NCI-H1694 (cell line): ENCODE measurements at places on chromosomes 11 and 22.

DNA sequence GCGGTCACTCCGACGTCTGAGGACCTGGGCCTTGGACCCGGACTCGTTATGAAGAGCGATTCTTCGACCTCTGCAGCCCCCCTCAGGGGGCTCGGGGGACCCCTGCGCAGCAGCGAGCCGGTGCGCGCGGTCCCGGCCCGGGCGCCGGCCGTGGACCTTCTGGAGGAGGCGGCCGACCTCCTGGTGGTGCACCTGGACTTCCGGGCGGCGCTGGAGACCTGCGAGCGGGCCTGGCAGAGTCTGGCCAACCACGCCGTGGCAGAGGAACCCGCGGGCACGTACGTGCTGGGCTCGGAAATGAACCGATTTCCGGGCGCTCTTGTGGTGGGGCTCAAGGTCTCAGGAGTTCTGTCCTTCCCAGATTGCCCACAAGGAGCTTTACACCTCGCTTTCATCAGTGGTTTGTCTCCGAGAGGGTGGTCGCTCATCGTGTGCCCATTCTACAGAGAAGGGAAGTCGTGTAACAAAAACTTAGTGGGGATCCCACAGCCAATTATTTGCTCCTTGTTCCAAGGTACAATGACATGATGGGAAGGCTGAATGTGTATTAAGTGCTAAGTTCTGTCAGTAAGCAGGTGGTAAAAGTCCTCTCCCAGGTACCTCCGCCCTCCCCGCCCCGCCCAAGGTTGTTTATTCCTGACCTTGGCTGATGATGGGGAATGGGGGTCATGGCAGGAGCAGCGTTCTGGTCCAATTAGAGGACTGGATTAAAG lies 695 bp downstream of the PEX26 start:
- no peak for DNase-seq

- DNase-seq = no peak
Observed at GRCh38 chr11:94405062-94405833, 4.0 kb upstream of the GPR83 start.

GRCh38 chr22:33859311-33859710 lies 61.0 kb downstream of the LARGE1 start:
- no peak for DNase-seq

DNA sequence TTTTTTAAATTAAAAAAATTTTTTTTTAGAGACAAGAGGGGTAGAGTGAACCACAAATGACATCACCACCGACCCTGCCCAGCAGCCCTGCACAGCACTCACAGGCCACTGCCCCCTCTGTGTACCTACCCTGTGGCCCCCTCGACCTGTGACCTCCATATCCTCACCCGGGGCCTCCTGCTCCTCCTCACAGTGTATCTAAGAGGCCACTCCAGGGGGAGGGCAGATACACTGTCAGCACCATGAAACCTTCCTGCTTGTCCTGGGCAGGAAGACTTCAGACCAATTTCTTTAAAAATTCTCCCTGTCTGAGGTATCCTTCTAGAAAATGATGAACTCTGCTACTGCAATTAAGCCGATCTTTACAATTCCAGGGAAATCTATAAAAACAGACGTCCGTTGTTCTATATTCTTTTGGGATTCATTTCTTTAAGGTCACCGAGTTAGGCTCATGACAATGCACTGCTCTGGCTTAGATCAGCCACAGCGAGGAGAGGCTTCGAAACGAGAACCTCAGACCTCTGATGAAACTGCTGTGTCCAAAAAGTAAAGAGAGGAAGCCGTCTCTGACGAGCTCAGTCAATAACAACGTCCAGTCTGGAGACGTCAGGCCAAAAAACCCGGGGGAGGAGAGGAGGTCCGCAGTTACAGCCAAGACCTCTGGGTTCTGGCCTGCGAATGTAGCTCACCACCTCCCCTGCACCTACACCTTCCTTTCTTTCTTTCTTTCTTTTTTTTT lies 17.5 kb downstream of the NFAM1 start:
- DNase-seq = no peak

DNA sequence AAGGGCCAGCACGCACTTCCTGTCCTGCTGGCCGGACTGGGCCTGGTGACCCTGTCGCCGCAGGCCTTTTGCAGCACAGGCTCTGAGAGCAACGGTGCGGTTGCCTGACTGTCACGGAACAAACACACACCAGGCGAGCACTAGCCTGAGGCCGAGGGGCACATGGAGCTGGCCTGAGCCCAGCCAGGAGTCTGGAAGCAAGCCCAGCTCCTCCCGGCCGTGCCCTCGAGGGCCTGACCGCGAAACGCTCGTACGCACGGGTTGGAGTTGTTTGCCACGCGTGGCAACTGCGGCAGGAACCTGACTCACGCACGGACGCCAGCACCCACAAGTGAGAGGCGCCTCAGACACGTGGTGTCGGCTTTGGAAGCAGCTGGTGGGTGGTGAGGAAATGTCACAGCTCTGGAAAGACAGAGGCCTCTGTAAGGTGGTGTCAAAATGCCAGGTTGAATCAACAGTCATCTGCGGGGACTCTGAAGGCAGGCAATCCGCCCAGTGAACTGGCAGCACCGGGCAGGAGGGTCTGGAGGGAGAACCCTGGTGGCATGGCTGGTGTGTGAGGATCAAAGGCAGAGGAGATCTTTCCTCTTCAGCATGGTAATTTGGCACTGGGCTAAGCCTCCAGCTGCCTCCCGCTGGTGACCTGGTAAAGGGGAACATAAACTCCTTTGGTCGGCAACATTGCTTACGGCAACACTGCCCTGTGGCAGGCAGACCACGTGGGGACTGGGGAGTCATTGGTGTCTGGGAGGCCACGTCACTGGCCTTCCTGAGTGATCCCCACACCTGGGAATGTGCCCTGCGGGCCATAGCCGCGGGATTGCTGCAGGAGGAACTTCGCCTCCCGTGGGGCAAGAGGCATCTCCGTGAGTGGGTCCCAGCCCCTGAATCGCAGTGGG lies 15.3 kb upstream of the IL17REL start:
- peak; percentile 51 for DNase-seq

DNA sequence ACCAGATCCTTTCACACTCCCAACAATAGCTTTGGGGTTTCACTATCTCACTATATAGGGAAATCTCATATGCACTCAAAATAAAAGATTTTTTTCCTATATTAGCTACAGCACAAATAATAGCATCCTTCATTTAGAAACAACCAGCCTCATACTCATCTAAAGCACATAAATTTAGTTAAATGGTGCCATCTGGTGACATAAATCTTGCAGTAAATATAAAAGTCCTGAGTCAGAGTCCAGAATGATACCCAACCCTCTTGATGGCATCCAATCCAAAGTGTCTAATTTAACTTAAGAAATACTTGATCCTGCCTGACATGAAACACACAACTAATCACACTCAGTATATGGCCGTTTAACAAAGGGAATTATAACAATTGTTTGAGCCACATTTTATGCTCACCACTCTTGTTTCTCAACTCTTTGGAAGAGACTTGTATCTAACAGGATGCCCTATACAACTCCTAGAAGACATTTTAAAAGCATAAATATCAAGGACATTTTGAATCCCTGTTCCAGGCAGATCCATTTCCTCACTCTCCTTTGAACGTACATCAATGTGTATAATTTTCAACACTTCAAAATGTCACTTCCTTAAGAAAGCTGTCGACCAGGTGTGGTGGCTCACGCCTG lies 36.2 kb downstream of the DLG2 start:
- DNase-seq = no peak

GRCh38 chr11:39675171-39675570 lies 1784.3 kb downstream of the LRRC4C start:
- no peak for DNase-seq

- no peak for DNase-seq
Observed at GRCh38 chr11:32508780-32509179, 73.4 kb upstream of the WT1 start.

DNA sequence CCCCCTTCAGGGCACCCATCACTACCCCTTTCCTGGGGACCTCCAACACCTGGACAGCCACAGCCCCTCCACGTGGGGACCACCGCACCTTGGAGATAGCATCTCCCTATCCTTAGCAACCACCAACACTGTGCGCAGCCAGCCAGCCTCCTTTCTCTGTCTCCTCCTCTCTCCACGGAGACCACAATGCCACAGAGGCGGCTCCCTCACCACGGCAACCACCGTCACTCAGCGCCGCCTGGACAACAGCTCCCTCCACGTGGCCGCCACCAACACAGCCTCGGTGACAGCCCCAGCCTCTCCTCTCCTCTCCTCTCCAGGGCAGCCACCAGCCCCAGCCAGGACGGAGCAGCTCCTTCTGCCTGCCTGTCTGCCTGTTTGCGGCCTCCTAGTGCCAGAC lies 10.5 kb downstream of the ELFN2 start:
- DNase-seq = no peak

GRCh38 chr11:78560153-78560552 lies 14.5 kb downstream of the NARS2 start:
- DNase-seq = no peak

DNA sequence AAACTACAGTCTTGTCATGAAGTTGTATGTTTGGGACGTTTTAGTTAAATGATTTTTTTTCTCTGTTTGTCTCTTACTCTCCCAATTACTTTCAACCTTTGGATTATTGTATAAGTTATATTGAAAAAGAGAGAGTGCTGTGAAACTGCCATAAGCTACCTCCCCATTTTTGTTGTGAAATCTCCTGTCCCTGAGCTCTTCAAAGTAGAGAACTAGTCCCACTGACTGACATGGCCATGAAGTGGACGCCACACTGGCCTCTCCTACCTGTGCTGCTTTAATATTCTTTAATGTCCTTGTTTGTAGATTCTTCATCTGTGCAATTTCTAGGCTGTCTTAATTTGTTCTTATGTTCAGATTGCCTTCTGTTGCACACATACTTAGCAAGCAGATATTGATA lies 56.3 kb downstream of the PPFIA1 start:
- no peak for DNase-seq

DNA sequence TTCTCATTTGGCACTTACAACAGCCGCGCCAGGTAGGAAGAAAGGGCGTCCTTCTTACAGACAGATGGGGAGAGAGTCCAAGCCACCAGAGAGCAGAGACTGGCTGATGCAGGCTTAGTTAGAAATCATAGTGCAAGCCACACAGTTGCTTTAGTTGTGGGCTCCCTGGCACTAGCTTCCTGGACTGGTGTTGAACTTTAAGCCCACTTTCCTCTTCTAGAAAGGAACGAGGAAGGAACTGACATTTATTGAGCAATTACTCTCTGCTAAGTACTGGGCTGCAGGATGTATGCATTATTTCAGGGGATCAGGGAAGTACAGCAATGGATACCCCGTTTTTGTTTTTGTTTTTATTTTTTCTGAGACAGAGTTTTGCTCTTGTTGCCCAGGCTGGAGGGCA lies 3.0 kb downstream of the BACE1 start:
- DNase-seq = no peak

DNA sequence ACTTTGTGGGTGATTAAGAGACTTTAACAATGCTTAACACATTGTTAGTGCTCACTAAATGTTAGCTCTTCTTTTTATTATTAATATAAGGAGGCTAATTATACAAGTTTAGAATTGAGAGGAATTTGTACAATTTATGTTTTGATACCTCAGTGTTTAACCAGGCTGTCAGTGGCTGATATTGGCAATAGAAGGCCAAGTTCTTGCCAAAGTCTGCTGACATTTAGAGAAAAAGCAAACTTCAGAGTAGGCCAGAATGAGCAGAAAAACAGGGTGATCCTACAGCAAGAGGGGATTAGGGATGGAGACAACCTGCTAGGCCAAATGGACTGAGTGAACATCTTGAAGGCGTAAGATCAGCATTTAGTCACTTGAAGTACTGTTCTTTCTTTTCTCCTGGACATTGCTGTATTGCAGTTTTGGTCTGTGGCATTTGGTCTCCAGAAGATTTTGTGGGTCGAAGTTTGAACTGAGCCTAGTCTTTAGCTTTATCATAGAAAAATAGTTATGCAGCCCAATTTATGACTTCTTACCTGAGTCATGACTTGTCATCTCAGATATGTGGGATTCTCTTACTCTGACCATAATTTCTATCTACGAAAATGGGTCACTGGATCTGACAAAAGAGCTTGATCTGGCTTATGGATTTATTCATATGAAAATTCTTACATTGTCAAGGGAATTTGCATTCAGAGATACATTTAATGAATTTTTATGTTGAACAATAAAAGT lies 9.0 kb downstream of the TRIM44 start:
- no peak for DNase-seq

DNA sequence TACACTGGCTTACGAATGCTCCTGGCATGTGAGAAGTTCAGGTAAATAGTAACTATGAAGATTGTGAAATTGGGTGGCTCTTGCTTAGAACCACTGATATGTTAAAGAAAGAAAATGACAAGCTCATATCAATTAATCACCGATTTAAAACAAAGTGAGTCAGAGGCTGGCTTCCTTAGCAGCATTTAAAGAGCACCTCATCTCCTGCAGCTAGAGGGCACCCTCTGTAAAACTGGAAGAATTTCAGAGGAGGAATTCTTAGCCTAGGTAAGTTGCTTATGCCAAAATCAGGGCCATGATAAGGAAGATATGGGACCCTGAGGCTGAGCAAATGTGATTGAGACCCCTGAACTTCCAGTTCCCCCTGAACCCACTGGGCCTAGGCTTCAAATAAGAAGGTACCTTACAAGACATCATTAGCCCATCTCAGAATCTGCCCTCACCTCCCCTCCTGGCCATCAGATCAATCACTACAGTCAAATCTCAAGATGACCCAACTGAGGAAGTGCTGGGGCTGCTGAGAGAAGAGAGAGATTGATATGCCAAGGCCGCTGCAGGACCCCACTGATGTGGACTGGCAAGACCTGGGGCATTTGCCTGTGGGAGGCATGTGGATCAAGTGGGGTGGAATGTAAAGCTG lies 8.6 kb upstream of the CD3E start:
- no peak for DNase-seq

GRCh38 chr11:84264066-84264465 lies 977.9 kb upstream of the CCDC90B start:
- no peak for DNase-seq

DNA sequence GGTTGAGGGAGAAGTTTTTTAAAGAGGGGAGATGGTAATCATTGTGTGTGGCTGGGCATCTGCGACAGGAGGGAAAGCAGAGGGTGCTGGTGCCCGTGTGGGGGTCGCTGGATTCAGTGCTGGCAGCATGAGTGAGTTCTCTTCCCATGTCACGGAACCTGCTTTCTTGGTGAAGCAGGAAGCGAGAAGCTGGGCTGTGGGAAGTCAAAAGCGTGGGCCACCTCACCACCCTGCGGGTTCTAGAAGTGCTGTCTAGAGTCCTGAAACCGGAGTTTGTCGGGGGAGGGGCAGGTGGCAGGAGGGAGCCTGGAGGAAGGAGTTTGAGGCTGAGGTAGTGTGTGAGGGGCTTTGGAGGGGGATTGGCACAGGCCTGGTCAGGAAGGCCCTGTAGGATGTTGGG lies 14.2 kb downstream of the SART1 start:
- no peak for DNase-seq

- DNase-seq = no peak
Observed at GRCh38 chr22:22934543-22935055, 47.0 kb downstream of the IGLL5 start.

- DNase-seq = no peak
Observed at GRCh38 chr22:44360668-44361381, 48.1 kb upstream of the SHISAL1 start.
